Nephron progenitor cell (in vitro differentiated cells): ENCODE measurements at places on chromosomes 1 and 21.

GRCh38 chr21:33514229-33514628 is 22.7 kb upstream of the DNAJC28 start:
- no peak for DNase-seq

- no peak for DNase-seq
These were observed 72.1 kb downstream of the SLC5A9 start for GRCh38 chr1:48294656-48295055.

DNA sequence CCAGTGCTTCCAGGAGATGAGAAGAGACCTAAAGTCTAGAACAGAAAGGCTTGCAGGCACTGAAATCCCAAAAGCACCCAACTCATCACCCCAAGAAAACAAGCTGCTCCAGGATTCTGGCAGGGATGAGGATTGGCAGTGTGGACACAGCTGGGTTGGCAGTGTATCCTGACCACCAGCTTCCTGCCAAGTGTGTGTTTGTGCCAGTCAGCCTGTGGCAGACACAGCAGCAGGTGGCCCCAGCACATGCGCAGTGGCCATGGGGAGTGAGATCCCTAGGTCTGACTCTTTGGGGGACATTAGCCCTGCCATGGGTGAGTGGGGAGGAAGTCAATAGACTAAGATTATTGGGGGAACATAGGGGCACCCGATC is 8.7 kb upstream of the SNAPIN start:
- no peak for DNase-seq

DNA sequence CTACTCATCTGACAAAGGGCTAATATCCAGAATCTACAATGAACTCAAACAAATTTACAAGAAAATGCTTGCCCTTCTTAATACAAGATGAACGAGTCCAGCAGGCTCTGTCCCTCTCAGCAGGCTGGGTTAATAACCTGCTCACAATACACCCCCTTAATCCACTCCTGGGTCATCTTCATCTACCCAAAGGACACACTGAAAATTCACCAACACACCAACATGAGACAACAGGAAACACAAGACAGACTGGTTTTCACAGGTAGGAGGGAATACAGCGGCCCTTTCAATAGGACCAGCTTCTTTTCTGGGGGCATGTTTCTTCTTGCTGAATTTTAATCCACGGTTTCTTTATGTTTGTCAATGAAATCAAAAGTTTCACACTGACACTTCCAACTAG is 44.6 kb downstream of the SUSD4 start:
- no peak for DNase-seq

GRCh38 chr1:171965777-171966176 is 124.5 kb downstream of the DNM3 start:
- DNase-seq, result no peak

GRCh38 chr21:44870748-44871495 is 2.6 kb downstream of the PTTG1IP start:
- no peak for DNase-seq
